ENCODE measurements at places on chromosomes 4 and X.

DNA sequence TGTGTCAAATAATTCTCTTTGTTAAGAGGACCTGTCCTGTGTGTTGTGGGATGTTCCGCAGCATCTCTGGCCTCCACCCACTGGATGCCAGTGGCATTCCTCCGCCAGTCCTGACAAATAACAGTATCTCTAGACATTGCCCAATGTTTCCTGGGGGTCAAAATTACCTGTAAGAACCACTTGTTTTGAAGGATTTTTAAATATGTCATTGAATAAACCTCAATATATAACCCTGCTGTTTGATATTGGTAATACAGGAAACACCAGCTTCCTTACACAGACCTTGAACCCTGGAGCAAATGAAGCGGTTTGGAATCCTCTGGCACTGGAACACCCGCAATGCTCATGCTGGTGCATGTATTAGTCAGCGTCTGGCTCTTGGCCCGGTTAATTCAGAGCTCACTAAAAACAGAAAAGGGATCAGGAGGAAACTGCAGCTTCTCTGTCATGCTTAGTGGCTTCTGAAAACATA is 101.3 kb downstream of the TBL1X start:
- no peak for DNase-seq

GRCh38 chr4:173752610-173753230 is 222.7 kb upstream of the HAND2 start:
- no peak for DNase-seq

DNA sequence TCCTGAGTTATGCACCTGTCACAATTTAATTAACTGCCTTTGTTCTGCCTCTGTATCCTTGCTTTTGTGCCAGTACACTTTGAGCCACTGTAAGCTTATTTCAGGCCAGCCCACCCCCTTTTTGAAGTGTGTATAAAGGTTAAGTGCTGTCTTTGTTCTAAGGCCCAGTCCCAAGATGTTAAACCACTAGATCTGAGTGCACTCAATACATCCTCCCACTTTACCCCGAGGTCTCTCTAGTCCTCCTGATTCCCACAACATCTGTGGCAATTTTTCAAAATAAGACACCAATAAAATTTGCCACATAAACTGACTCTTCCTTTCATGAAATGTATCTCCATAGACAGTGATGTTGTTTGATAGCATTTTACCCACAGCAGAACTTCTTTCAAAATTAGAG is 124.1 kb upstream of the SPIN4 start:
- no peak for DNase-seq

- no peak for DNase-seq
These were observed 8.7 kb upstream of the ANK2 start for GRCh38 chr4:113040793-113041192.

DNA sequence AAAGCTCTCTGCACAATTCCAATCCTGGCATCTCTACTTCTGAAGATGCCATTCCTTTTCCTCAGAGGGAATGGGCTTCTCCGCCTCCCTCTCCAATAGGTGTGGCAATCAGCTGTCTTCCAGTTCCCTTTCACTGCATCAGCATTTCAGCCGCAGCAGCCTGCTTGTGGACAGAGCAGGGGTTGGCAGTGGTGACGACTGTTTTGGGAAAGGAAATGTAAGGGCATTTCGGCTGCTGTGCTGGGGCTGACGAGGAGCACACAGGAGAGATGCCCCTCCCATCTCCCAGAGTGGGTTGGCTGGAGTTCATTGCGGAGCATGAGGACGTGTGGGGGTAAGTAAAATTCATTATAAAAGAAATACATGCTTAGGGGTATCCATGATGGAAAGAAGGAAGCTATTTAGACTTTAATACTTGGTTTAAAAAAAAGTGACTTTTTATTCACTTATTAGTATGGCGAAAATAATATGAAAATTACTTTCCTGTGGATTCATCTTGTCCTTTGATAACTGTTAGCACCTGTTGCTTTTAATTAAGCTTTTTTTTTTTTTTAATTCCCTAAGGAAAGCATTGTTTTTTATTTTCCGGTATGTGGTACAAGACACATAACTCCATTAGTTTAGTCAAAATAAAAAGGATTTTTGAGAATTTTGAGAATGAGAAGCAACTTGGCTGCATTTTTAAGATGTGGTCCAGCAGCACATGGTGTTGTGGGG is at the start of gene LIMCH1:
LIMCH1 (plus strand) TSS at position 141 of the 717 bp plus-strand sequence. CDS start 67,839 bp downstream, outside the sequence.
- DNase-seq: no peak

DNA sequence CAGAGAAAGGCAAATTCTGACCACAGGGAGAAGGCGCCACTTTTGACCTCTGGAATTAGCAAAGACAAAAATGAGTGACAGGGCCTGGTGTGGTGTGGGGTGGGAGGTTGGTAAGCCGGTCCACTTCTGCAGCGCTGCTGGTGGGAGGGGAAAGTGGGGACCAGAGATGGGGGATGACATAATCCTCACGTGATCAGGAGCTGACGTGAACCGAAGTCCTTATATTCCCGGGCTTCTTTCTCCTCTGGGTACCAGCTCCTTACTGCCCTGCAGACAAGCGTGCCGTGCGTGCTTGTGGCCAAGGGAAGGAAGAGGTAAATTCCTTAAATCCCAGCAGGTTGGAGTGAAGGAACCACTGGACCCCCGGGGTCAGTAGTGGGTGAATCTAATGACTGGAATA is at the start of gene TCEAL7:
TCEAL7 (plus strand) TSS at position 249 of the 400 bp plus-strand sequence. CDS start 1,165 bp downstream, outside the sequence.
- DNase-seq: no peak

GRCh38 chr4:127000110-127000509 is 632.6 kb upstream of the INTU start:
- no peak for DNase-seq

All from NCI-H1436 treated with DMSO at 0.1 percent for 48 hours (cell line).